ENCODE measurements at places on chromosomes 5 and 9.

- DNase-seq: no peak
These were observed 92.6 kb upstream of the SARDH start for GRCh38 chr9:133830711-133831110.

GRCh38 chr5:172754596-172755356, 16.2 kb downstream of the DUSP1 start:
- no peak for DNase-seq

DNA sequence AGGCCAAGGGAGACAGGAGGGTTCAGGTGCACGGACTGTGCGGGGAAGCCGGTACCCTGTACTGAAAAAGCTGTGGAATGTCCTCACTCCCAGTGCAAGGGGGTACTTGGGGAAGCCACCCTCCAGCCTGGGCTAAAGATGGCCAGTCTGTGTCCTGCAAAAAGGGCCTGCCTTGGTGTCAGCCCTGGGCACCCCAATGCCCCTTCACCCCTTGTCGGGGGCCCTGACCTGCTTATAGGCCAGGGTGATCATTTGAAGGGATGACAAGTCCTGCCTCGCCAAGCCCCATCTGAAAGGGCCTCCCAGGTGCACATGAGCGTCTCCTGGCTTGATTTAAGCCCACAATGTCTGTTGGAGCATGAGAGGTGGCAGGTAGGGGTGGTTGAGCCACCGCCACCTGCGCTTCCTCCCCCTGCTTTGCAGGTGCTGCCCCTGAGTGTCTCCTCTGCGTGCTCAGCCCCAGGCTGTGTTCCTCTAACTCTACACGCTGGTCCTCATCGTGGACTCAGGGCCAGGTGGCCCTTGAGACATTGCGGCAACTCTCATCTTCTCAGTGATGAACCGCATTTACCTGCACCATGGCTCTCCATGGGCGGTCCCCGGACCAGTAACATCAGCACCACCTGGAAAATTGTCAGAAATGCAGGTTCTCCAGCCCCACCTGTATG, 97.0 kb downstream of the ANKRD33B start:
- DNase-seq: no peak

DNA sequence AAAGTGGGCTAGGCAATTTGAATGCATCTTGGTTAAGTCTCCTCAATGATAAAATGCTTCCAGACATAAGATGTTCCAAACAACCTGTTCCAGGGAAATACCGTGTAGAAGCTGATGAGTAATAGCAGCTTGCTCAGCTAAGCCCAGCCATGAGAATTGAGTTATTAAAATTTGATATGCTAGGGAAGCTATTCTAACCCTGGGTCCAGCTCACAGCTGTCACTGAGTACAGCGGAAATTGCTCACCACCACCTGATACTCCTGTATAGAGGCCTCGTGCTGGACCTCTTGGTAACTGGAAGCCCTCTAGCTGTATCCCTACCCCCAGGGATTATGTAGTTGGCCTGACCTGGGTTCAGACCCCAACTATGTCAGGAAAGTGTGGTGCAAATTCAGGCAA, 521.3 kb upstream of the TRPC7 start:
- DNase-seq: peak; percentile 46

GRCh38 chr9:99116003-99116411, 11.1 kb downstream of the TGFBR1 start:
- DNase-seq: no peak

DNA sequence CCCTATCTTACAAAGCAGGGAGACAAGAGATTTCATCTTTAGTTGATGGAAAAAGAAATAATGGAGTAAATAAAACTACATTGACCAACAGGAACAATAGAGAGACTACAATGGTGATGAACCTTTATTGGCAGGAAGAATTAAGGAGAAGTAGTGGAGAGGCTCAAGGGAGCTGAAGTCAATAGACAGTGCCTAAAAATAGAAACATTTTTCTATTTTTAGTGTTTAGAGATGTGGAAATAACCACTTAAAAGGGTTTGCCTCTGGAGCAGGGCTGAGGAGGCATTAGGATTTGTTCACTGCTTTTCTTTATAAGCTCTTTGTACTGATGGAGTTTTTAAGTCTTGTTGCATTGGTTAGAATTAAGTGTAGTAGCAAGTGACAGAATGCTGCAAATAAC, 98.4 kb upstream of the ERCC6L2 start:
- DNase-seq: no peak

DNA sequence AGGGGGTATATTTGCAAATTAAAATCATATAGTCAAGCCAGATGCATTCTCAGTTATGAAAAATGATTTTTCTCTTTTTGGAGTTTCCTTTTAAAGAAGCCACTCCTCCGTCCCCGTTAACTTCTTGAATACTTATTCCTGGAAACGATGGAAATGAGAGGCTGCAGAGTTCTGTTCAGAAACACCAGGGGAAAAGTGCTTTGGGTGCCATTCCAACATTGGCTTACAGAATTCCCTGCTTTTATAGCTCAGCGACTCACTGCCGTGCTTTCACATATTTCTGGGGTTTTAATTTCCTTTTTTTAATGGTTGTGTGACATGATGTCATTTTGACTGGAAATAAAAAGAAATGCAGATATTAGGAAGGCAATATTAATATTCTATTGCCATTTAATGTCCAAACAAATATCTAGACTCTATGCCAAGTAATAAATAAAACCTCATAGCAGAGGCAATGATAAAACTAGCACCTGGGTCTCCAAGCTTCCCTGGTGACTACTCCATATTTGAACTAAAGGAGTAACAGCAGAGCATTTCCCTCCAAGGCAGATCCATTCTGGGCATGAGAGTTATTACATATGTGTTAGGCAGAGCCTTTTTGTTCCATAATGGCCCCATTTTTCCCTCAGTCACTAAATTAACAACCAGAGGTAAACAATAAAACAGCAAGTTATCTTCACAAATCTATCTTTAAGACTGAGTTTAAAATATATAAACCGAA, 363.4 kb downstream of the EBF1 start:
- no peak for DNase-seq

- no peak for DNase-seq
These were observed 21.8 kb downstream of the ZBED3 start for GRCh38 chr5:77065256-77065655.

DNA sequence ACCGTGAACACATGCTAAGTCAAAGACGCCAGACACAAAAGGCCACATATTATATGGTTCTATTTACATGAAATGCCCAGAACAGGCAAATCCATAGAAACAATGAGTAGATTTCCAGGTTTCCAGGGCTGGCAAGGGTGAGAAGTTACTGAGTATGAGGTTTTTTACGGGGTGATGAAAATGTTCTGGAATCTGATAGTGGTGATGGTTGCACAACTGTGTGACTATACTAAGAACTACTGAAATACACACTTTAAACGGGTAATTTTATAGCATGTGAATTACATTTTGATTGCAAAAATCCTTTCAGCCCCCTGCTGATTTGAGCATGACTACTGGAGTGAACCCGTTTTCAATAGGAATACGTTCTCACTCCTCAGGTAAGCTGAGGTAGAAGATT, 46.7 kb upstream of the TBC1D9B start:
- DNase-seq: peak; percentile 17

GRCh38 chr9:78958892-78959291, 612.9 kb upstream of the TLE4 start:
- peak; percentile 55 for DNase-seq

DNA sequence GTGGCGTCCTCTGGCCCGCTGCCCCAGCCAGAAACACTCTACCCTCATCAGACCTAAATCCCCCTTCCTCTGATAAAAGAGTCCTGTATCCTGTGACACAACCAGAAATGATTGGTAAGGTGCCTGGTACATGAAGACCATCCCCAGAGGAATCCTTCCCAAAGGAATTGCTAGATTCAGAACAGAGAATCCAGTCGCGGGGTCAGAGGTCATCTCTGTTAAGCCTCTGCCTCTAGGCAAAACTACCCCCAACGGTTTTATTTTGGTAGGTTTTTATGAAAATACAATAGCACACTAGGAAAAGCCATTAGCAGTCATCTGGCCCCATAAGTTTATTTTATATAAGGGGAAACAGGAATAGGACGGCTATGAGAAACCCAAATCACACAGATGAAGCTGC, 102.4 kb upstream of the HAND1 start:
- DNase-seq: no peak

DNA sequence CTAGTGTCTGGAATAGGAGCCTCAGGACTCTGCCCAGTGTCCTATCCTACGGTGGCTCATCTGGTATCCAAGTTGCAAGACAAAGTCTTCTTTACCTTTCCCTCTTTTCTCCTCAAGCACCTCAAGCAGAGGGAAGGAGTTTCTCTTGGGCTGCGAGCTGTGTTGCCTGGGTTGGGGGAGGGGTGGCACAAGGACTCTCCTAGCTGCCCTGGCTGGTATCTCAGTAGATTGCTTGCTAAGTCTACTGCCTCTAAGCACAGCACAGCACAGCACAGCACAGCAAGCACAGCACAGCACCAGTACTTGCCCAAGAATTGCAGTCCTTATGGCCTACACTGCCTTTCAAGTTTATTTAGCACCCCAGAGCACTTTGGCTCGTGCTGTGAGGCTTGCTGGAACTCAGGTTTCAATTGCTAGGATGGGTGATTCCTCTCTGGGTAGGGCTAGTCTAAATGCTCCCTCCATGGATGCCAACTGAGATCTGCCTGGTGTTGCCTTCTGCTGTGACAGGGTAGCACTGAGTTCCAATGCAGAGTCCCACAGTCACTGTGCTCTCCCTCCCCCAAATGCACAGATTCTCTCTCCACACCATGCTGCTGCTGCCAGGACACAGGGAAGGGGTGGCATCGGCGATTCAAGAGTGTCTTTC, 213.1 kb upstream of the POU5F2 start:
- no peak for DNase-seq

GRCh38 chr9:121294866-121295661, 27.1 kb downstream of the GSN start:
- no peak for DNase-seq

GRCh38 chr5:54062958-54063357, 247.4 kb downstream of the ARL15 start:
- DNase-seq: peak; percentile 58

GRCh38 chr5:18720002-18720401, 1085.7 kb downstream of the TAF11L14 start:
- DNase-seq: no peak

GRCh38 chr5:59249726-59250125, 643.8 kb downstream of the PDE4D start:
- DNase-seq: no peak

GRCh38 chr9:26125693-26126092, 447.4 kb upstream of the TUSC1 start:
- no peak for DNase-seq

All from M059J (cell line).